ENCODE measurements at places on chromosomes 12 and 14.

GRCh38 chr12:58678753-58679152, 241.6 kb downstream of the LRIG3 start:
- DNase-seq: no peak

DNA sequence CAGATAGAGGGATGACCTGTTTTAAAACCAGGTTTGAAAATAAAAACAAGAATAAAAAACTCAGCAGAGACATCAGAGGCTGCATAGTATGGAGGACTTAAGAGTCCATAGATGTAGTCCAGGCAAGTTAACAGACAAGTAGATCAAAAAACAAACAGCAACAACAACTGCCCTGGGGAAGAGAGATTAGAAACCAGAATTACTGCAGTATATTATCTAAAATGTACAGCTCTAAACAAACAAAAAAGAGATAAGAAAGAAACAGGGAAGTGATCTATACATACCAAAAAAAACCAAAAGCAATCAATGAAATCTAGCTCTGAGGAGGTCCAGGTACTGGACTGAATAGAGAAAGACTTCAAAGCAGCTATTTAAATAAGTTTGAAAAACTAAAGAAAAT, 48.8 kb downstream of the ACSM4 start:
- DNase-seq: no peak

- DNase-seq: no peak
These were observed 117.7 kb upstream of the NCOR2 start for GRCh38 chr12:124684971-124685688.

- DNase-seq: no peak
These were observed 79.3 kb downstream of the UNC79 start for GRCh38 chr14:93510056-93510455.

GRCh38 chr14:45891417-45892080, 638.5 kb upstream of the MIS18BP1 start:
- DNase-seq: no peak

GRCh38 chr14:64968651-64969050, 3.5 kb downstream of the RAB15 start:
- no peak for DNase-seq

DNA sequence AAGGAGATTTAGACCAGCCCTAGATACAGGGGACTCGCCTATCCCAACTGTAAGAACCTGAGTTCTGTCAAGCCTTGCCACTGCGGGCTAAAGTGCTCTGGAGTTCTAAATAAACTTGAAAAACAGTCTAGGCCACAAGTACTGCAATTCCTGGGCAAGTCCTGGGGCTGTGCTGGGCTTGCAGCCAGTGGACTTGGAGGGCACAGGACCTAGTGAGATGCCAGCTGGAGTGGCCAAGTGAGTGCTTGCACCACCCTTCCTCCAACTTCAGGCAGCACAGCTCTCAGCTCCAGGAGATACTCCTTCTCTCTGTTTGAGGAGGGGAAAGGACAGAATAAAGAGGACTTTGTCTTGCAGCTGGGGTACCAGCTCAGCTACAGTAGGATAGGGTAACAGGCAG, 307.6 kb upstream of the FBXO33 start:
- no peak for DNase-seq

GRCh38 chr14:53161758-53162435, 8.8 kb upstream of the DDHD1 start:
- no peak for DNase-seq

GRCh38 chr14:43525658-43526057, 981.4 kb downstream of the FSCB start:
- DNase-seq: no peak

DNA sequence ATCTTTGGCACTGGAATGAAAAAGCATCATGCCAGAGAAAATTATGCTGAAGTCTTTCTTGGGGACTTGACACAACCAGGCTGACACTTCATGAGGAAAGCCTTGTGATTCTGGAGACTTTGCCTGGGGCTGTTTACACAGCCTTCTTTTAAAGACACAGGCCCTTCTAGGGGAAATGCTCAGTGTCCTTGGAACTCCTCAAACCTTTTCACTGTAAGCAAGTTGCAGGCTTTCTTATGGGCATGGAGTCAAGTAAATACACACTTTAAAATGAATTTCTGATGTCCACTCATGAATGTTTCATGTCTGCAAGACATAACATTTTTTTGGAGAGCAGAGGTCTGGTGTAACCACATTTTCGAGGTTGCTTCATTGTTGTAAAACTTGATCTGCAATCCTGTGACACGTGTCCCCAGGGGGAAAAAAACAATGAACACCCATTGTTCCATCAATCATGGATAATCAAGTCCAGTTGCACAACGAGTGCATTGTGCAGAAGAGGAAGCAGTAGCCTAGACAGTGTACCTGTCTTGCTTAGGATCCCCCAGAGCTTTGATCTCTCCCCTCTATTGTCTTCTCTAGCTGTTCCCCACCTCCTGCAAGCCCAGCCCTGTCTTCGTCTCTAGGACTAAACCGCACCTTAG, 155.1 kb upstream of the PRICKLE1 start:
- DNase-seq: no peak

GRCh38 chr12:108117163-108117849, 11.8 kb upstream of the WSCD2 start:
- no peak for DNase-seq

DNA sequence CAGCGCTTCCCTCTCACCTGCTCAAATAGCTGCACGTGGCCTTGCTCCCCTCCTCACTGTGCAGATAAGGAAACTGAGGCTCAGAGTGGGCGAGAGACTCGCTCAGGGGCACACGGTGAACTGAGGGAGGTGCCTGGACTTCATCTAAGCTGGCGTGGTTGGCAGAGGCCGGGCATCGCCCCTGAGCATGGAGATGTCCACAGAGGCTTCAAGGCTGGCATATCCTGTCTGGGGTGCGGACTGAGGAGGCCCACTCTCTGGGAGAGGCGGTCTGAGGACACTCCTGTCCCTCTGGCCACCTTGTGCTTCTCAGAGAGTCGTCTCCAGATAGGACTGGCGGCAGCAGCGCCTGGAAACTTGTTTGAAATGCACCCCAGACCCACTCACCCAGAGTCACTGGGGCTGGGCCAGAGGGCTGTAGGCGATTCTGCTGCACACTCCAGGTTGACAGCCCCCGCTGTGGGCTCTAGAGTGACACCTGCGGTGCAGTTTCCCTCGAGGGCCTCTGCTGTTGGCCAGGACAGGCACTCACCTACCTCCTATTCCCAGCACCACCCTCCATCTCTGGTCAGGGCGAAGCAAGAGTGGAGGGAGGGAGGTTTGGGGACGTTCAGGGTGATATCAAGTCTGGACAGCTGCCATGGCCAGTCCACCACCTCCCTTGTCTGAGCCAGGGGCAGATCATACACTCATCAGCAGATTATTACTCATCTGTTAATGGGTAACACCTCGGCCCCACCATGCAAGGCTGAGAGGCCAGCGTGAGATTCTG, 11.2 kb upstream of the LBHD2 start:
- no peak for DNase-seq

DNA sequence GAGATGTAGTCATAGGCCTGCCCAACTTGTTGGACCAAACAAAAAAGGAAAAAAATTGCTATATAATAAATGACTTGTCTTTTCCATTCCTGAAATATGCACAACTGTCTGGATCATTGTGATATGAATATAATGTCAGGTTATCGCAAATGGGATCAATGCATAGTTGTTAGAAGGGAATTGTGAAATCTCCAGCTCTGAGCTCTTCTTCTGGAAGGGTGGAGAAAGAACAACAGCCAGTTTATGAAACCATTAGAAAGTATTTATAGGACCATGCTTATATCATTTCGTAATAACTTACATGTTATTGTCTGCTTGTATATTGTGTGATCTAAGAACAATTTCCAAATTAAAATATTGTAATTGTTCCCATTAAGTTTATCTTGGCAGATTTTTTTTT, 35.7 kb upstream of the HIF1A start:
- no peak for DNase-seq

DNA sequence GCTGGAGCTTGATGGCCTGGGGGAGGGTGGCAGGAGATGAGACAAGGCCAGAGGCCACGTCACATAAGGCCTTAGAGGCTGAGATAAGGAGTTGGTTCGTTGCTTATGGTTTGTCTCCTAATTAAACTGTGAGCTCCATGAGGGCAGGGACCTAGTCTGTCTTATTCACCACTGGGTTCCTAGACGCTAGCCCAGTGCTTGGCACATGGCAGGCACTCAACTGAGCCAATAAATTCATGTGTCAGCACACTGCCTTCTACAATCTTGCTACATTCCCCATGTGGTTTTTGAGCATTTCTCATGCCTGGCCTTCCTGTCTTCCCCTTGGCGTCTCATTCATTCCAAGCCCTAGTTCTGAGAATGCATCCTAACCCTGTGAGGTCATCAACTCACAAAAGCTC, 92.5 kb upstream of the MED13L start:
- DNase-seq: no peak

All from memory B cell (primary cell).